ENCODE measurements at places on chromosomes 2 and 18. TPM values are rescaled to one million over a fixed set of nuclear protein-coding genes. Genes with fewer than 3 reads are reported as not detected.

GRCh38 chr2:224669449-224669848 is 46.7 kb downstream of the CCDC195 start:
- DNase-seq: no peak

GRCh38 chr2:65311049-65311448 is 83.4 kb downstream of the ACTR2 start:
- DNase-seq: no peak

GRCh38 chr2:221552291-221552690 is 19.8 kb downstream of the EPHA4 start:
- DNase-seq: no peak

DNA sequence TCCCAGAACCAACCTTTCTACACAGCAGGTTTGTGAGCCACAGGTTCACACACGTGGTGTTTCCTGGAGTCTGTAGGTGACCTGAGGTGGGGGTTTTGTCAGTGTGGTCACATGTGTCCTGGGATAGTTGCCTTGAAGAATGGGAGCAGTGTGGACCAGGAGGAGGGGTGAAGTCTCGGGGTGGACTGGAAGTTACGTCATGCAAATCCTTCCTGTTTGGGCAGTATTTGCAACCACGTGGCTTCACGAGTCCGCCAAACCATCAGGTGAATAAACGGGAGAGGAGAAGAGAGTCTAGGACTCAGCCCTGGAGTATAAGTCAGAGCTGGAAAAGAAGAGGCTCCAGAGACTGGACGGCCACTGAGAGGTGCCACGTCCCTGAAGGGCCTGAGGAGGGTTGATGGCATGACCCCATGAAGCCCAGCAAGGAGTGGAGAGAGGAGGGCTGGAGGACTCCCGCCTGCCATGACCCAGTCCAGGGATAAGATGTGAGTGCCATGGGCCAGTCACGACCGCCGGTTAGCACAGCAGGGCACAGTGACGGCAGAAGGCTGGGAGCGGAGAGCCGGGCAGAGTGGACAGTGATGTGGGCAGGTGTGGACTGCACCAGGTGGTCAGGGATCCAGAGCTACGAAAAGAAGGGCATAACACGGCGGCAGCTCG is 16.5 kb downstream of the LPIN1 start:
- DNase-seq: no peak

Gene CRYGC
- not detected for total RNA-seq

- DNase-seq: no peak
These were observed 189.9 kb upstream of the TANK start for GRCh38 chr2:160970052-160970965.

All from cardiac septum (tissue), 1 donor.